Lung (tissue), 17 donors: ENCODE measurements at places on chromosomes 2 and 18. TPM values are rescaled to one million over a fixed set of nuclear protein-coding genes. Genes with fewer than 3 reads are reported as not detected.
A peak's percentile ranks its signal among the peaks of the same experiment; 100 is the strongest.

- H3K27ac ChIP-seq: no peak overlapping the region
- H3K4me1 ChIP-seq: no peaks in the 10 kb centered on the region
- no peak overlapping the region for H3K4me3 ChIP-seq
- DNase-seq: no peak
Measured at GRCh38 chr2:212923393-212923792, 228.0 kb downstream of the IKZF2 start.

DNA sequence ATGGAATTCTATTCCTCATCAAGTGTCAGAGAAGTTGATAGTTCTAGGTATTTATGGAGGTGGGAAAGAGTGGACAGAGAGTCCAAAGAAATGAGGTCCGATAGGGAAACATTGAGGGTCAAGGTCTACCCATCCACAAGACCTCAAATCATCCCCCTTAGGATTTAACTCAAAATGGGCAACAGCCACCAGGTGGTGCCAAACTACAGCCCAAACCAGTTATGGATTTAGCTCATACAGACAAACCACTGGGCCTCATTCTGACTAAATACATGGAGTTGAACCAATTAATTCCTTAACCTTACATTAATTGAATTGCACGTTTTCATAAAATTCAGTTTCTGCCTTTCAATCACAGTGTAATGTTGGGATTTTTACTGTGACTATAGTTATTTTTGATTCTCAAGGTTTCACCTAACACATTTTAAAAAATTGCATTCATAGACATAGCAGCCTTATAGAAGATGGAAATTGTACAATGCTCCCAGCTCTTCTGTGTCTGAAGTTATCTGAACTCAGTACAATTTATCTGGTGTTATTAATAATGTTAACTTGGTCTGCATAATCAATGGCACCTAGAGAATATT lies 98.2 kb upstream of the HNMT start:
- H3K4me3 ChIP-seq: no peak overlapping the region
- H3K4me1 ChIP-seq: no peaks in the 10 kb centered on the region
- H3K36me3 ChIP-seq: no peaks in the 10 kb centered on the region

The SLC38A11 gene
- total RNA-seq: not detected

DNA sequence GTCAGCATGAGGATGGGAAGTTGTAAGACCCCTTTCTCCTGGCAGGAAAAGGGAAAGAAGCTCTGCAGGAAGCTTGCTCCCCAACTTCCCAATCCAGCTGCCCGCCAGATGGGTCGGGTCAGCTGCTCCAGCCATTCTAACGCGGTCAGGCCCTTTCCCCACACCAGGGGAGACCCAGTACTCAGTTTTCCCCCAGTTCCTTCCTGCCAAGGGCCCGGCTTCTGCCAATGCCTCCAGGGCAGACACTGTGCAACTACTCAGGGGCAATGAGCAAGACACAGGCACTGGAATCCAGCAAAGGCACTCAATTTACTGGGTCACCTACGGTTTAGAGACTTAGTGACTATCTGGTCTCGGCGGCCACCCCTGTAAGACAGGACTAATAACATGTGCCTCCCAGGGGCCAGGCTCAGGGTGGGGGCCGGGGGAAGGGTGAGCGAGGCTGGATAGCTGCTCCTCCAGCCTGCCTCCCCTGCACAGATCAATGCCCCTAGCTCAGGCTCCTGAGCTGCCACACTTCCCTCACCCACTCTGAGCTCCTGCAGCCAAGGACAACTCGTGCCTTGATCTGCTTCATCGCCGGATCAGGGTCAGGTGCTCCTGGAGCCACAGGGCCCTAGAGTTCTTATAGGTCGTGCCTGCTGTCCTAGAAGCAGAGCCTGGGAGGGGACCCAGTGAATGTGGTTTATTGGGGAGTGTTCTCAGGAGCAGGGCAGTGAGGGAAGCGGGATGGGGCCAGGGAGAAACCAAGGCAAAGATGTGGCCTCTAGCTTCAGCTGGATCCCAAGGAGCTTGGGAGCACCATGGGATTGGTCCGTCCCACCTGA lies 171.1 kb downstream of the ZFP36L2 start:
- no peaks in the 10 kb centered on the region for H3K27me3 ChIP-seq
- H3K4me3 ChIP-seq: no peak overlapping the region
- H3K27ac ChIP-seq: no peak overlapping the region

GRCh38 chr2:85710687-85711577 lies 16.8 kb downstream of the GNLY start:
- peak; percentile 64 for DNase-seq
- H3K4me3 ChIP-seq: no peak overlapping the region
- H3K27ac ChIP-seq: peak overlapping the region; percentile 76
- no peaks in the 10 kb centered on the region for H3K27me3 ChIP-seq

DNA sequence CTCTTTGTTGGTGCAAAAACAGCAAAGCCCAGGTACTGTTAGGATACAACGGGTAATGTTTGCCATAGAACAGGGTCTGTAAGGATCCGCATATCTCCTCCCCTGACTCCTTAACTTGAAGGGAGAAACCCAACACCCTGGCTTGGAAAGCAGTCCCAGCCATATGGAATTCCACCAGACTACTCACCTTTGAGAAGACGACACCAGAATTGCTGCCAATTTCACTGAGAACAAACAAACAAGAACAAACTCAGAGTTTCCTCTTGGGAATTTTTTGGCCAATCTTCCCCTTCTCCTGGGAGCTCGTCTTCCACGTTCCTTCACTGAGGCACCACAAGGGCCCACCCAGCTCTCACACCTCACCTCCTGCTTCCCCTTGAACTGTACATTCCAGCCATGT lies 29.2 kb downstream of the CAPN14 start:
- H3K27me3 ChIP-seq: no peaks in the 10 kb centered on the region
- no peak overlapping the region for H3K4me3 ChIP-seq

DNA sequence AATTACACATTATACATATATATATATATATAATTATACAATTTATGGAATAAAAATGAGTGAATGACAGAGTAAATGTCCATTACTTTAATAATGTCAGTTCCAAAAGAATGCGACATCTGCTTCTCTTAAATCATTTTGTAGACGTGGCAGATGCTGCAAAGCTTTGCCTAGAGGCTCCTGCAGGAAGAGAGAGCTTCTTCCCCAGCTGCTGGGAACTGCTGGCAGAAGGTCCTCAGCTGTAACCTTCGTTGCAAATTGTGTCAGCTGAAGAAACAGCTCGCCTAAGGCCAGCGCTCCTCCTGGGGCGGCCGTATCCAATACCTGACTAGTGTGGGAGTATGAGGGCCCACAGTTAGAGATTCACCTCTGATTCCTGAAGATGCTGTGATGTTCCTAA lies 9.6 kb upstream of the THNSL2 start:
- no peak overlapping the region for H3K4me3 ChIP-seq
- H3K36me3 ChIP-seq: no peaks in the 10 kb centered on the region
- no peaks in the 10 kb centered on the region for H3K27me3 ChIP-seq
- H3K4me1 ChIP-seq: no peaks in the 10 kb centered on the region

The KIAA1328 gene
- total RNA-seq: 10.2 TPM

The C2orf74 gene
- 11.5 TPM for total RNA-seq

DNA sequence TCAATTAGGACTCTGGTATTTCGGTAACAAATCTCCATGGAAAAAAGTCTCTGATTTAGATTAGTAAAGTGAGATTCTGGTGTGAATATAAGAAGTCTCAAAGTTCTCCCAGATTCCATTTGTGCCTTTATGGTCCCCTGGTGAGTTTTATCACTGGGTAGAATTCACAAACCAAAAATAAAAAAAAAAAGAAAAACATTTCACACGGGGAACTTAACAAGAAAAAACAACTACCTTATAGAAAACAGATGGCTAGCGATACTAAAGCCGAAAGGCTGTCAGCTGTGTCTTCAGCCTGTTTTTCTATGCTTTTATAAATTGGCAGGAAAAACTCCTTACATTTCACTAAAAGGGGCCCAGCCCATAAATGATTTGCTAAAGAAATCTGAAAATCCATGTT lies 50.6 kb downstream of the COL5A2 start:
- peak; percentile 55 for DNase-seq
- no peak overlapping the region for H3K4me3 ChIP-seq
- no peaks in the 10 kb centered on the region for H3K36me3 ChIP-seq
- no peaks in the 10 kb centered on the region for H3K27me3 ChIP-seq
- H3K27ac ChIP-seq: no peak overlapping the region

- H3K4me1 ChIP-seq: no peaks in the 10 kb centered on the region
- H3K27ac ChIP-seq: no peak overlapping the region
Measured at GRCh38 chr2:179840840-179841239, 20.6 kb downstream of the ZNF385B start.
